ENCODE measurements at places on chromosomes 7 and 10.
A peak's percentile ranks its signal among the peaks of the same experiment; 100 is the strongest.

DNA sequence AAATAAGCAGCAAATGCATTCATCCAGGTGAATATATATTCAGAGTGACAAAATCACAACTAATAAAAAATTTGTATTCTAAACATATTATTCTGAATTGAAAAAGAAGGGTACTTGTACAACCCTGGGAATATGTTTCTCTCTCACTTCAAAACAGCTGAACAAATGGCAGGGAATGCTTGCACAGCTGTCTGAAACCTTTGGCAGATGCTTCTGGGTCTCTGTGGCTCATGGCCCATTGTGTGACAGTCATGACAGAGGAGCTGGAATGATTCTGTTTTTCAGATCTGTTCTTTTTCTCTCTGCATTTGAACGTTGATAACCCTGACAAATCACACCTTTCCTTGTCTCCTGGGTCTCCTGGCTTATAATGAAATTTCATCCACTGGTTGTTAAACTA is 275.7 kb upstream of the FZD1 start:
- peak; percentile 79 for DNase-seq

GRCh38 chr10:103723557-103723956 is 131.8 kb downstream of the SH3PXD2A start:
- DNase-seq = no peak

DNA sequence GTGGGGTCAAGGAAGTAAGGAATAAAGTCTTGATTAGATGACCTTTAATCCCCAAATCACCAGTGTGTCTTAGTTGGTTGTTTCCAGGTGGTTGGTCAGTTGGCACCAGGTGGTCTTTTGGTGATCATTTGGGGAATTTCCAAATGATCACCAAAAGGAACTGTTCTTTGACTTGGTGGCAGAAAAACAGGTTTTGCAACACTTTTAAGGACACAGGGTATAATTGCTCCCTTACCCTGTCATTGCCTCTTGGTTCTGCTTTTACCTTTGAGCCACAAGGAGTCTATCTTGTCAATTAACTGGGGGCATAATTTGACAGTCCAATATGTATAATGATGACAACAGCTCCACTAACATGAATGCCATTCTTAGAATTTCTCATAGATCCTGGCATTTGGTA is 104.2 kb downstream of the ADK start:
- DNase-seq = no peak

DNA sequence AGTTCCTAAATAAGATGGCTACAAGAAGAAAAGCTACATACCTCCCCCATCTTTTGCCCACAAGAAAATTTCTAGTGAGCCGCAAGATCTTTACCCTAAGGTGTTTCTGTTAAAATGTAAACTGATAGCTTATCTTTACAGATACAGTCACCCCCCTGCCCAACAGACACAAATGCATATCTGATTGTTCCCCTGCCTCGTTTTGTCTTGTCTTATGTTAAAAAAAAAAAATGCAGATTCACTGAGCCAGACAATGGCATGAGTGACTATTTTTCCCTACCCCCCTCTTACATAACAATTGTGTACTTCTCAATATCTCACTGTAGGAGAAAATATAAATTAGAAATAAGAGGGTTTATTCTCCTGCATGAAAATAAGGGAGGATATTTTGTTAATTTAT is 8.5 kb downstream of the ZNF138 start:
- no peak for DNase-seq

- DNase-seq = no peak
Measured at GRCh38 chr10:49005270-49005669, 65.6 kb upstream of the LRRC18 start.

DNA sequence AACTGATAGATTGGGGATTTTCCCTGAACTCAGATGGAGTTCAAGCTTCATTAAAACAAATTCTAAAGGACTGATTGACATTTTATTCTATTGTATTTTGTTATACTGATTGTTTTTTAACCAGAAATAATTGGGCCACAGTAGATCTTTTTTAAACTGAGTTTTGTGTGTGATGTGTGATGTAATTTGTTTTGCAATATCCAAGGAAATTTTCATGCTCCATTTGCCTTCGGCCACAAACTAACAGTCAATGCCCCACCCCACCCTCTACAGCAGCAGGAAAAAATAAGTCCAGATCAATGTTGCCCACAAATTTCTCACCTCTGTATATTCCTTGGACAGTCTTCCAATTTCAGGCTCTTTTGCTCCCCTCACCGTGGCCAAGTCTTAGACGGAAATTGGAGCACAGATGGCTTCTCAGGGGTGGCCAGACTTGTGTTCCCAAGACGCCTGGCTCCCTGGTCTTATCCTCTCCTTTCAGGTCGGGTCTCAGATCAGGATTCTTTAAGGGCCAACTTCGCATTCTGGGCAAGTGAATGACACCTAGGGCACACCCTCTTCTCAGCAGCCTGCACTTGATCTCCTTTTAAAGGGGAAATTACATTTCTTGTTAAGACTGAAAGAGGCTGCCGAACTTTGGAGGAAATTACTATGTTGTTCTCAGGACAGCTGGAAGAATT is at the start of gene SVOPL:
Gene SVOPL, minus strand, starts transcription at position 506 of the 680 bp plus-strand sequence. CDS start 22,317 bp downstream, outside the sequence.
- DNase-seq = no peak

- DNase-seq = no peak
Measured at GRCh38 chr7:104922182-104923009, 91.6 kb upstream of the KMT2E start.

DNA sequence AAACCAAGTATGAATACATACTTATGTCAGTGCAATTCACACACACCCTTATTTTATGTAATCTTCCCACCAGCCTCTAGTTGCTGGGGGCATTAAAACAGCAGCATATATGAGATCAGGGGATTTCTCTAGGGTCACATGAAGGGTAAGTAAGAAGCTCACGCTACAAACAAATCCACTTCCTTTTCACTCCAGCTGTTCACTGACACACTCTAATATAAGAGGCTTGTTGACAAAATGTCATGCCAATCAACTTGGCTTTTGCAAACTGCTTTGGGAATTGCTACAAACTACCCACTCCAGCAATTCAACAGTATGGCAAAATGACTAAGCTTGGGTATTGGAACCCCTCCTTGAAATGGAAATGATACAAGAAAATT is 10.3 kb downstream of the FAM3C start:
- no peak for DNase-seq

- DNase-seq = no peak
Measured at GRCh38 chr7:12093365-12093764, 117.7 kb upstream of the TMEM106B start.

GRCh38 chr10:49403363-49403762 is 7.5 kb upstream of the DRGX start:
- DNase-seq = no peak

GRCh38 chr7:96921771-96922170 is 83.6 kb upstream of the DLX6 start:
- DNase-seq = no peak

DNA sequence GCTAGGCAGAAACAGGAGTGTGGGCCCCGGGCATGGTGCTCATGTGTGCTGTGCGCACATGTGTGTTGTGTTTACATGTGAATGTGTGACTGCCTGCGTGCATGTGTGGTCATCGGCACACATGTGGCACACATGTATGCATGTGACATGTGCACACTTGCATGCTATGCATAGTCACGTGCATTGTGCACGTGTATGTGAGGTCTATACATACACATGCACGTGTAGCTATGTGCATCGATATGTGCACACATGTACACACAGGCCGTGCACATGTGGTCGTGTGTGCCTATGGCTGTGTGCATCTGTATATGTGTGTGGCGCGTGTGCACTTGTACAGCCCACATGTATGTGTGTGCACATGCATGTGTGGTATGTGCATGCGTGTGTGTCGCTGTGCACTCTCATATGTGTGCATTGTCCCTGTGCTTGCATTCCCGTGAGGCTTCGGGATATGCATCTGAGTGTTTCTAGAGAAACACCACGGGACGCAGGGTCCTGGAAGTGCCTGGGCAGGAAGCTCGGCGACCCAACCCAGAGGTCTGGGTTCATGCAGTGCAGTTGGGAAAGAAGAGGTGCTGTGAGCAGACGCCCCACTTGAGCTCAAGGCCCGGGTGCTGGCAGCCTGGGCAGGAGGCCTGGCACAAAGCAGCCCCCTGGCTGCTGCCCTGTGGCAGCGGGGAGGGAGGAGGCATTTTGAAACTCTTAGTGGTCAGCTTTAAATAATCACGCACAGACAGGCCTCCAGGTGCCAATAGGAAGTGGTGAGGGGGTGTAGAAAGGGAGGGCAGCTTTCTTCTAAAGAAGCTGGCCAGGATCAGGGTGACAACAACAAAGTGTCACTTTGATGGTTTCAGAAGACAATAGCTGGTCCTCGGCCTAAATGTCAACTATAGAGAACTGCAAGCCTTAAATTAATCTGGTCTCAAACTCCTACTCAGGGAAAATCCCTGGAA is 410.0 kb upstream of the MGMT start:
- DNase-seq = no peak

DNA sequence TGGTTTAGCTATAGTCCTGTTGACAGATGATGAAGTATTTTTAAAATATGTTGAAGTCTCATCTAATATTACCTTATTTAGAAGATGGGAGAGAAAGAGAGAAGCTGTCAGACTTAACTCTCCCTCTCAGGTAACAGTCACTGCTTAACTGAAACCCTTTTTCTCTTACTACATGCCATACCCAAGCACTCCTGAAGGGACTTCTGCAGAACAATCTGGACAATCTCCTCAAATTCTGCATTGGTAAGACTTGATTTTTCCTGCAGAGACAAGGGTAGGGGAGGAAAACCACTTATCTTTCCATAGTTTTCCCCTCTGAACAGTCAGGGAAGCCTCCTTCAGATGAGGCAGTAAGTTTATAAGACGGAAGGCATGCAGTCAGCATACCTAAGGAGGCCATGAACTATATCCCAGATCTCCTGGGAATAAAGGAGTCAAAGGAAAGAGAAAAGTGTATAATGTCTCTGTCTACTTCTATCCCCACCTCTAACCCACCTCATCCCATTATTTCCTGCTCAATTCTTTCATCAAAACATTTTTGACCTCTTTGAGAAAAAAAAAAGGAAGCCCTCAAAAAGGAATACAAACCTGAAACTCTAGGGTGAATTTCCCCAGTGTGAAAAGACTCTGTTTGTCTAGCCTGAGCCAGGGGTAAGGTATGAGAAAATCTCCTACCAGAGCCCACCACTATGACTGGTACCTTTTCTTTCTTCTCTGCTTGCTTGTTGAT is 9.4 kb downstream of the ZCWPW1 start:
- no peak for DNase-seq

DNA sequence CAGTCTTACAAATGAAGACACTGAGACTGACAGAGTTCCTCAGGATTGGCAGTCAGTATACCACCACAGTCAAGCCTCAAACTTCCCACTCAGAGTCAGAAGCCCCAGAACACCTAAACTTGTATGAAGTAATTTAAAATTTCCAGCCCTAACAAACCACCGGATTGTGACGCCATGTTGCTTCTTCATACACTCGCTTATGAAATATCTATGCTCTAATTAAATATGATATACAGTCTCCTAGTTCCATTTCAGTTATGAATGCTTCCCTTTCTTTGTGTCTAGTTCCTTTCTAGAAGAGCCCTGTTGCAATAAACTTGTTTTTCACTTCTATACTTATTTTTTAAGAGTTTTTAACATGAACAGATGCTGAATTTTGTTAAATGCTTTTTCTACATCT is 172.0 kb upstream of the NOBOX start:
- DNase-seq = no peak

DNA sequence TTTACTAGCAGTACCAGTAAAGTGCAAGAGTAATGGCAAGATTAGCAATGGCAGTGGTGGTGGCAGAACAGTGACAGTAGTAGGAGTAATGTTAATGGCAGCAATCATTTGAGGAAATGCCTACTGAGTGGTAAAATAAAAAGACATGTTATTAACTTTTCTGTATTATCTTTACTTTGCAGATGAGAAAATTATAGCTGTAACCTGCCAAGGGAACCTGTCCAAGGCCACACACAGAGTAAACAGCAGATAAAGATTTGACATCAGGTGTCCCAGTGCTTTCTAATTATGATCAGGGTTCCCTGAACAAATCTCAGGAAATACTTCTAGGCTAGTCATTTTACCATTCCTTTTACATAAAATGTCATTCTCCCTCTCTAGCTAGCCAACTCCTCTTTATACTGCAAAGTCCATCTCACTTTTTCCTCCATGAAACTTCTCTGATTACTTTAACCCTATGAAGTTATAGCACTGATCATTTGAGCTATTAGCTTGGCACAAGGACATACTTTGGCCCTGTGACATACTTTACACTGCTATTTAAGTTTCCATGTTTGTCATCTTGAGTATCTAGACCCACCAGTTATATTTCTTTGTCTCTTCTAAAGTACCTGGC is 219.1 kb downstream of the TAX1BP1 start:
- peak; percentile 92 for DNase-seq
